Left colon (tissue), 2 donors: ENCODE measurements at places on chromosomes 4 and X.

- DNase-seq: no peak
These were observed 1360.7 kb downstream of the ADGRL3 start for GRCh38 chr4:62560858-62561257.

DNA sequence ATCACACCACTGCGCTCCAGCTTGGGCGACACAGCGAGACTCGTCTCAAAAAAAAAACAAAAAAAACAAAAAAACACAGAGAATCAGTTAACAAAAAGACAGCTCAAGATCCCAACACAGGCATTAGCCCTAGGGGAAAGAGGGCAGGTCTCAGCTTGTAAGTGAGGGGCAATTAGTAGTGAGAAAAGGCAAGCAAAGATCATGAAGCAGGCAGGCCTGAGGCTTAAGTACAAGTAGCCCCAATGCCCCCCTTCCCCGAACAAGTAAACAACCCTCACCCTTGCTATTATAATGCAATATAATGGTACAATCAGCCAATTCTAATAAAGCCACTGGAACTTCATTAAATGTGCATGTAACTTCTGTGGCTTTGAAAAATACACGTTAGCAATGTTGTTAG is 17.0 kb downstream of the ADGRA3 start:
- no peak for DNase-seq

DNA sequence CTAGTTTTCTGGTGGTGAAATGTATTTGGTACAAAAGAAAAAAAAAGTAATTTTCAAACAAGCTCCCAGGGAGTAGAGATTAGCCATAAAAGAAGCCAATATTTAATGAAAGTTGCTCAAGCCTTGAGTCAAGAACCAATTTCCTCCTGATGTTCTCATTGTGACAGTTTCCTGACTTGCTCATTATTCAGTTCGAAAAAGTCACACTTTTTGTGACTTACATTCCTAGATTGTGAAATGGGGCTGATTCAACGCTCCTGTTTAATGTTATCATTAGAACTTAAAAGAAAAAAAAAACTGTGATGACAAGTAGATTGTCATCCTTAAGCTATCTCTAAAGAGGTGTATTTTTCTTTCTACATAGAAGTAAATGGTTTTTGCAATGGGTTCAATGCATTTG is 122.6 kb upstream of the BMPR1B start:
- DNase-seq: no peak

DNA sequence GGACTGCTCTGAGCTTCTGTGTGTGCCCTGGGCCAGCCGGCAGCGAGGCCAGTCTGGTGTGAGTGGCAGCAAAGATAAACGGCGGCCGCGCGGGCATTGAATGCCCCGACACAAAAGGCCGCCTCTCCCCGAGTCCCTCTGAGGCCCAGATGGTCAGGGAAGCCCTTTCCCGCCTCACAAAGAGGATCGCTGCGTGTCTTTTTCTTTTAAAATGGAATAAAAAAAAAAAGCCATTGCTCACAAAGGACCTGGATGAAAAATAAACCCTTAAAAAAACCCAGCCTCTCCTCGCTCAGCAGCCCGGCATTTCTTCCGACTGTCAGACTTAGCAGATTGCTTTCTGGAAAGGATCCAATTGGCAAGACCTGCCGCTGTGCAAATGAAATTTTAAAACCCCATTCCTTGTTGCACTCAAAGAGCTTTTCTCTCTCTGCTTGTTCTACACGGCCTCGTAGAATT is 578.7 kb downstream of the BCOR start:
- DNase-seq: no peak

DNA sequence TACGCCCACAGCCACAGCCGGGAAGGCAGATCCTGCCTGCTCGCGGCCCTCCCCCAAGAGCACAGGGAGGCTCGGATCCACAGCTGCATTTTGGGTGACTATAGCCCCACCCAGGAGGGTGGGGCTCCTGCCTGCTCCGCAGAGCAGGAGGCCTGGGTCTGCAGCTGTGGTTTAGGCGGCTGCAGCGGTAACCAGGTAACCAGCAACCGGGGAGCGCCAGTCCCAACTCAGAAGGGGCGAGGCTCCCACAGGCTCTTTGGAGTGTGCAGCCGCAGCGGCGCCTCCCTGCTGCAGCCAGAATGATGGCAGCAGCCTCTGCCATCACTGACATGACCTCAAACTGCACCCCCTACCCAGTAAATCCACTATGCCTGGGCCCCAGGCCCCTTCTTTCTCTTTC is 148.0 kb upstream of the F9 start:
- no peak for DNase-seq

GRCh38 chr4:126395664-126396063 is 1080.9 kb downstream of the FAT4 start:
- no peak for DNase-seq

DNA sequence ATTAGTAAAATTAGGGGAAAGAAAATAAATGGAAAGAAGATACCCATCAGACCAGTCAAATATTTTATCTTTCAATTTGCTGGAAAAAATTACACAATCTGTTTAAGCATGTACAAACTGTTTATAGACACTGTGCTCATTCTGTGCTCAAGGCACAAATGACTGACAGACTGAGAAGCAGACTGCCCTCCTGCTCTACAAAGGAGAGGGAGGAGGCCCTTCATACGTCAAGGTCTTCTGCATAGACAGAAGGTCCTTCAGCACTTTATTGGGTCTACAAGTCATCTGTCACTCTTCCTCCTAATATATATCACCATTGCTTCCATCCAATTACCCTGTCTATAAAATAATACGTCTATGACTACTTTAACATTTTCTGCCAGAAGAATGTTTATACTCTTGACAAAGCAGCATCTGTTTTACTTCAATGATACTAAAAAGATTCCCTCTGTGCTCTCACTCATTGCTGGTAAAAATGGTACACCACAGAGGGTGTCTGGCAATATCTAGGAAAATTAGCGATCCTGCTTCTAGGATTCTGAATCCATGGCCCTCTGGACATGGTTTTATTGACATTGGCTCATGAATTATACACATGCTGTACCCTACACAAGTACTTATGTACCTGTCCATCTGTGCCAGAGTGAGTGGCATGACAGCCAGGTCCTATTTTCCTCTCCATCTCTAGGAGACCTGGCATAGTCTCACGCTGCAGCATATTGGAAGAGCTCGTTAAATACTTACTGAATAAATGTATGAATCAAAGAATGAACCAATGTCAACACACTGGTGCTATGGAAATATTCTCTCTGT is 11.3 kb downstream of the SLC10A6 start:
- DNase-seq: no peak

DNA sequence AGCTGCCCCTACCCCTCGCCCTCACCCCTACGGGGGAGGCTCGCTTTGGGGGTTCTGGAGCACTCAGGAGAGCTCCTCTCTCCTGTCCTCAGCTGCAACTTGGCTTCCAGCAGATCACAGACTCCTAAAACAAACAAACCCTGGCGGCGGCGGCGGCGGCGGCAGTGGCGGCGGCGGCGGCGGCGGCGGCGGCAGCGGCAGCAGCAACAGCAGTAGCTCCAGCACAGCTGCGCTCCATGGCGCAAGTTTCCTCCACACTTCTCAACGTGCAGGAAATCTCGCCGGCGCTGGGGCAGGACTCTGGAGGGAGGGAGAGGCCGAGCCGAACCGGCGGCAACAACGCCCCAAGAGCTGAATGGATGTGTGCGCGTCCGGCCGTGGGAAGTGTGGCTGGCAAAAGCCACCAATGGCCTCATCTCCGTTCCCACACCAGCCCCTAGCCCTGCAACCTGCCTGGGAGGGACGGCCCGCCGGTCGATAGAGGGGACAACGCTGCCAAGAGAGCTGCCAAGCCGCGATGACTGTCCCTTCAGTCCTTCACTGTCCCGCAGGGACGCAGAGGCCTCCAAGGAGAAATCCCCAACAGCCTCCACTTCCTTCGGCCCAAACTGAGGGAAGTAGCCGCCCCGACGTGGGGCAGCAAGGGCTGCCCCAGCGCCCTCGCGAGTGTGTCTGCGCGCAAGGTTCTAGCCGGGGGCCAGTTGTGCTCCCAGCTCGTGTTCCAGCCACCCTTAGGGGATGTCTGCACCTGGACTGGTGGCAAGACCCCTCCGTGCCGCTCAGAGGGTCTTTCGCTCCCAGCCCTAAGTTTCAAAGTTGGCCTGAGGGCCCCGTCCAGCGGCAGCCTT is 775 bp downstream of the SHROOM4 start:
- DNase-seq: peak; percentile 28

- no peak for DNase-seq
These were observed 162.0 kb upstream of the GATB start for GRCh38 chr4:151922811-151923210.

DNA sequence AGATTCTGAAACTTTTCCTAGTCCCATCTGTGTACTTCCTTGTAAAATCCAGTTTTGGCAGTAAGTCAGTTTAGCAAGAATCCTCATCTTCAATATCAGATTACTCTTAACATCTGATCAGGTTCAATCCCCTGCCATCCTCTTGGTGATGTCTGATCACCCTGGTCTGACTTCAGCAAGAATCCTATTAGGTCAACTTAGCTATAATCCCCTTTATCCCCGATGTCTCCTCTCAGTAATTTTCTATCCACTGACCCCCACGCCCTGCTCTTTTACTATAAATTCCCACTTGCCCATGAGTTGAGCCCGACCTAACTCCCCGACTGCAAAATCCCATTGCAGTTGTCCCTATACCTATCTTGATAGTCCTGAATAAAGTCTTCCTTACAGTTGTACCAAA is 57.9 kb upstream of the PRSS48 start:
- no peak for DNase-seq

- DNase-seq: no peak
These were observed 280.0 kb upstream of the EMCN start for GRCh38 chr4:100797791-100798190.

DNA sequence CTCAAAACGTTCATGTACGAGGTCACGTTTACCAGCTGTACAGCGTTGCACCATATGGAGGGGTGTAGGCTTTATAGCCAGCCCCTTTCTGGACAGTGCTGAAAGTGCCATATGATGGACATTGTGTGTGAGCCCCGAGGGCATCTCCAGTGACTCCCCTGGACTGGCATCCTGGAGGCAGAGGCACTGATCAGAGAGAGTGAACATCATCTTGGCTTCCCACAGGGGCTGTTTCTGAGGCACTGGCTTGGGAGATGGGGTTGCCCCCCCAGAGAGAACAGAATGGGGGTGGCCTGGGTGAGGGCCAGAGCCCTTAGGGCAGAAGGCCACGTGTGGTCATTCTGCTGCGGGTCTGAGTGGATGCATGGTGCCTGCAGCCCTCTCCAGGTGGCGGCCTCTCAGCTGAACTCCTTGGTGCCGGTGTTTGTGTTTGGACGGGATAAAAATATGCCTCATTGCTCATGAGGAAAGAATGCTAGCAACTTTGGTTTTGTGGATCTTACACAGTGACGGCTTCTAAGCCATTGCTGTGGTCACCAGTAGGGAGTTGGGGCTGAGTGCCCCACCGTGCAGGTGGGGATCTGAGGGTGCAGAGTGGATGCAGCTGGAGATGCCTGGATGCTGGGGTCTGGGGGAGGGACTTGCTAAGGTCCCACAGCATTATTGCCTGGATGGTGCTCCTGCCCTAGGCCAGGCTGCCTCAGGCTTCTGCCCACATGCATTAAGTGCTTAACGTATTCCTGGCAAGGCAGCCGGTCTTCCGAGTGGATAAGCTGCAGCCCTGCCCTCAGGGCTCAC is 3.4 kb downstream of the WFS1 start:
- DNase-seq: no peak

- DNase-seq: no peak
These were observed 72.7 kb upstream of the PSAPL1 start for GRCh38 chr4:7507381-7507780.

GRCh38 chrX:1165535-1166196 is 46.8 kb downstream of the CRLF2 start:
- no peak for DNase-seq

DNA sequence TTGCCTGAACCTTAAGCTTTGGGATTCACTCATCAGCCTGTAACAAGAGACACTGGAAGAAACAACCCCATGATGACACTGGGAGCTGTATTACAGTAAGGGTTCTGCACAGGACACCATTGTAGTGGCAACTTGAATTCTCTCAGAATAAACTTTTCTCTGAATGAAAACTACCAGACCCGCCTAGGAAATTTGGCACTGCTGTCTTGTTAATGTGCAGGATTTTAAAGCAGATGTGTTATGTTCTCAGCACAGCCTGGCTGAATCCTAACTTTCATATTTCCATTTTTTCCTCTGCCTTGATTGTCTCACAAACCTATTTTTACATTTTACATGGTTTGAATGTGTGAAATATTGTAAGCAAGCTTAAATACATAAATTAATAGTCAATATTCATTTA is 253.6 kb downstream of the UNC5C start:
- DNase-seq: no peak

DNA sequence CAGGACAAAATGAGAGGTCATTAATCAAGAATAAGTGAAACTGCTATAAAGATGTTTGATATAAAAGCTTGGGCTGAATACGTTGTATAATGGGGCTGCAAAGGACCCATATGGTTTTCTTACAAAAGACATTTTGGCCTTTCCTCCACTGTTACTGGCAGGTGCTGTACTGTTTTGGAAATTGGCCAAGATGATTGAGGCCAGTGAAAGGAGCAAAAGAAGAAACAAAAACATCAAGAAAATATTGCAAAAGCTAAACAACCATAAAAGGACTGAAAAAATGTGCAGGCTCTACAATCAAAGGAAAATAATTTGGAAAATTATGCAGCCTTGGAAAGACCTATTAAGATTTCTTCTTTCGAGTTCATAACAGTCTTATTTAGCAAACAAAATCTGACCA is 222.2 kb upstream of the PPP1R2C start:
- DNase-seq: no peak

- DNase-seq: no peak
These were observed 114.6 kb downstream of the TBCK start for GRCh38 chr4:106201373-106201772.

DNA sequence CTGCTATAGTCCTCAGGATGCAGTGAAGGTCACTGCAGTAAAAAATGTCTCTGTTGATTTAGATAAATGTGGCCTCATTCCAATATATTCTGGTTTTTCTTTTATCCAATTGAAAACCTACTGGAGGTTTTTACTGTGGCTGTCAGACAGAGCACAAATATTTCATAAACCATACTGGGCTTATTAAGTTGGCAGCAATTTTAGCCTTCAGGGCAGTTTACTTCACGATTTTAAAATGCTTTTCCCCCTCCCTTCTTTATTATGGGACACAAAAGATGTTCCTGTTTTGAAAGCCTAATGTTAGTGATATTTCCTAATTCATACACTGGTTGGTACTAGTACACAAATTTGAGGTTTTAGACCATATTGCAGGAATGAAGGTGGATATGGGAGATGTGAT is 939.4 kb downstream of the C4orf33 start:
- DNase-seq: no peak

- DNase-seq: peak; percentile 20
These were observed 46.9 kb upstream of the HSD17B10 start for GRCh38 chrX:53481093-53481492.

- peak; percentile 16 for DNase-seq
These were observed at the start of gene ARHGEF6 for GRCh38 chrX:136780763-136781162. TSS of gene ARHGEF6 (minus strand) at chrX:136780932. CDS start at chrX:136780882, 50 bp downstream.

- no peak for DNase-seq
These were observed 19.5 kb upstream of the HADH start for GRCh38 chr4:107970063-107970798.

DNA sequence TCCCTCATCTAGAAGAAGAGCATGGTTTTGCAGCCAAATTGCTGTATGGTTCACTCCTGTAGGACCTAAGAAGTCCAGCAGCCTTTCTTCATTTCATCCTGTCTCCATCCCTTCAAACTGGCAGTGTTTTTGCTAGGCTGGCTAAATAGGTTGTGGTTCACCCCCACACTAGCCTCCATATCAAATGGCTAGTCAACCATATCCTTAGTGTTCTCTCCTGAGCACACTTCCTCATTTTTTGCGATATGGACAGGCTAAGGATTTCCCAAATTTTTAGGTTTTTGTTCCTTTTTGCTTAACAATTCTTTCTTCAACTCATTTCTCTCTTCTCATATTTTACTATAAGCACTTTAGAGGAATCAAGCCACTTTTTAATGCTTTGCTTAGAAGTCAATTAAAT is 98.8 kb upstream of the NOCT start:
- no peak for DNase-seq
